ENCODE measurements at places on chromosomes 12 and 14. TPM values are rescaled to one million over a fixed set of nuclear protein-coding genes. Genes with fewer than 3 reads are reported as not detected.

GRCh38 chr14:69326611-69327010 is 66.7 kb downstream of the GALNT16 start:
- no peak for DNase-seq

GRCh38 chr12:87008785-87009384 is 752.7 kb upstream of the MGAT4C start:
- no peak for DNase-seq

GRCh38 chr14:64423987-64424386 is 35.8 kb downstream of the MTHFD1 start:
- no peak for DNase-seq

- no peak for DNase-seq
These were observed 775.7 kb downstream of the SLC6A15 start for GRCh38 chr12:84136862-84137367.

GRCh38 chr14:91059576-91060350 is 678 bp downstream of the RPS6KA5 start:
- no peak for DNase-seq

DNA sequence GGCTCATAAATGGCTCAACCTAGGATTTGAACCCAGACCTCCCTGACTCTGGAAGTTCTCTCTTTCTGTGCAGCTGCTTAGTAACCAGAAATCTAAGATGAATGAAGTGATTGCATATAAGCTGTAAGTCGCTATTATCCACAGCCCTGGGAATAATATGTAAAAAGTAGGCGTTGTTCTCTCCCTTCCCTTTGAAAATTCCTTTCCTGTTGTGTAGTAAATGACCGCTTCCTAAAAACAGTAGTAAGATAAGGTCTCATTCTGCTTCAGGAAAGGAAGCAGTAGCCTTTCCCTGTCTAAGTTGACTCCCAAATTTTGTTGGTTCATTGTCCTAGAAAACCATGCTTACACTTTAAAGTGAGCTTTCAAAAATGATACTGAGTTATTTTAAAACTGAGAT is 418.3 kb downstream of the EGLN3 start:
- DNase-seq = no peak

DNA sequence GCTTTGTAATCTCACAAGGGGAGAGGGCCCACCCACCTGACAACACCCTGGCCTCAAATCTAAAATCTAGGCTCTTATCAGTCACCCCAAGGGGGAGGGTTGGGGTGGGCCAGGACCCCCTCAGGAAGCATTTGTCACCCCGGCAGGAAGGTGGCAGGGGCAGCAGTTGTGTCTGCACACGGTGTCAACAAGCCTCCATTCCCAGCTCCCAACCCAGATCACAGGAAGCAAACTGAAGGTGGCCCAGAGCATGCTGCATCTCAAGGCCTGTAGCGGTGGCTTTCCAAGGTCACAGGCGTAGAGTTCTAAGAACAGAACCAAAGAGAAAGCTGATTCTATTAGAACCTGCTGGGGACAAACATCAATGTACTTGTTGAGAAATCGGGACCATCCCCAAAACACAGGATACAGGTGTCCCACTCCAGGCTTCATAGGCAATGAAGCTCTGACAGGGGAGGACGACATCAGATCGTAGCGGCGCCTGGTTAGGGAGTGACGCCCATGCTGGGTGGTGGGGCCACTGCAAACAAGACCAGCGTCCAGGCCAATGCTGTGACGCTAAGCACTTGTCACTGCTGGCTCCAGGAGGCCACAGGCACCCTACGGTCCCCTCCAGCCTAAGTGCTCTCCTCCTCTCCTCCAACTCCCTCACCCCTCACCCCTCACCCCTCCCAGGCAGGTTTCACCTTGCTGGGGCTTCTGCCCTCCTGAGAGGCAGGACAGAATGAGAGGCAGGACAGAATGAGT is 52.9 kb downstream of the CCDC88C start:
- DNase-seq = no peak

- DNase-seq = no peak
These were observed 103.8 kb downstream of the ARMH4 start for GRCh38 chr14:58048219-58048618.

DNA sequence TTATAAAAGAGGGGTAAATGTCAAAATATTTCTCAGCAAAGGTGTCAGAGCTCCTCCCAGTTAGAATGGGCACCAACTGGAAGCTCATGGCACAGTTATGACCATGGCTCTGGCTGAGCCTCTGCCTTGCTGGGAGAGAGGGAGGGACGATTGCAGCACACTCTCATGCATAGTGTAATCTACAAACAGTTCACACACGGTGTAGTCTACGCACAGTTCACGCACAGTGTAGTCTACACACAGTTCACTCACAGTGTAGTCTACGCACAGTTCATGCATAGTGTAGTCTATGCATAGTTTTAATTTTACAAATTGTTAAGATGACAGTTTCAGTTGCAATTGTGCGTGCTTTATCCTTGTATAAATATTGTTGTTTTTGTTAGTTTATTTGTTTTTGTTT is 1474.6 kb upstream of the TMEM132C start:
- DNase-seq = no peak

BCL2L2 gene
- total RNA-seq = 32.6 TPM

TAS2R31 gene
- 5.7 TPM for total RNA-seq

- no peak for DNase-seq
These were observed 347.9 kb downstream of the BCAT1 start for GRCh38 chr12:24600996-24601395.

- no peak for DNase-seq
These were observed 27.9 kb downstream of the PTPRR start for GRCh38 chr12:70892593-70892992.

DNA sequence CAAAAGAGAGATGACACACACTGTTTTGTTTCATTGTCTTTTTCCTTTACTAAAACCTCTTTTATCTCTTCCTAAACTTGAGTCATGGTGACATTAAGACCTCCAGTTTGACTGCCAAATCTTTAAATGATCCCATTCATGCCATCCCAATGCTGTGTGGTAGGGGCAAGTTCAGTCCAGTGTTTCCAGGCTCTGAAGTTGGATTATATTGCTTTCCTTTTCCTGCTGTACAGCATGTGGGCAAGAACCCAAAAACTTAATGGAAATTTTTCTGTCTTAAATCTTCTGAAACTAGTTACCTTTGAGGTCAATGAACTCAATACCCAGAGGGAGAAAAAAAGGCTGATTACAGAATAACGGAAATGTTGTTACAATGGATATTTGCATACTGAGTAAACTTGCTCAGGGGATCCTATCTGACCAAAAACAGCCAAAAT is 187.1 kb upstream of the FAR2 start:
- DNase-seq = no peak

PIWIL1 gene
- not detected for total RNA-seq

- no peak for DNase-seq
These were observed 51.3 kb downstream of the SH2B3 start for GRCh38 chr12:111457071-111457470.

DNA sequence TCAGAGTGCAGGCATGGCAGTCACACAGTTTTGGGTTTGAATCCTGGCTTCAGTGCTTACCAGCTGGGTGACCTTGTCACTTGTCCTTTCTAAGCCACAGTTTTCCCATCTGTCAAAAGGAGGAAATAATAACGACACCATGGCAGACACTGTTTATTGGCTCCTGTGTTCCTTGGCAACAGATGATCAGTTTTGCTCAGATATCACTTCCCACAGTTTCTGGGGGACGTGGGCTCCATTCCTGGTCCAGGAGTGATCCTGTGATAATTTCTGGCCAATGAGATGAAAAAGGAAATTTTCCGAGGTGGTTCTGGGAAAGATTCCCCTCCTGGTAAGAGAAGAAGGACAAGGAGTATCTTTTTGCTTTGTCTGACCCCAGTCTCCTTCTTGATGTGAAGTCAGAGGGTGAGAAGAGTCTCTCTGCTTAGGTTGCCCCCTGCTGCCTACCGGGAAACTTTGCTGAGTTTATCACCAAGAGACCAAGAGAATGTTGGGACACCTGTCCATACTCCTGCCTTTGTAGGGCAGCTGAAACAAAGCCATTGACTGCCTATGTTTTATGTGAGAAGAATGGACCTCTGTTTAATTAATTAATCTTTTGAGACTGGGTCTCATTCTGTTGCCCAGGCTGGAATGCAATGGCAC is 178.9 kb upstream of the NRXN3 start:
- DNase-seq = no peak

IL22 gene
- not detected for total RNA-seq

KRT85 gene
- not detected for total RNA-seq

KRT83 gene
- total RNA-seq = not detected

RHOJ gene
- not detected for total RNA-seq

CD27 gene
- not detected for total RNA-seq

- DNase-seq = peak; percentile 85
These were observed 14.2 kb downstream of the VRTN start for GRCh38 chr14:74362361-74362915.

GRCh38 chr12:78191611-78192010 is 360.9 kb downstream of the NAV3 start:
- no peak for DNase-seq

- DNase-seq = no peak
These were observed 1.5 kb downstream of the RDH5 start for GRCh38 chr12:55721601-55722213.

C3AR1 gene
- not detected for total RNA-seq

TSPAN11 gene
- total RNA-seq = 31.0 TPM

- DNase-seq = no peak
These were observed 21.8 kb downstream of the DNAL1 start for GRCh38 chr14:73666583-73666982.

- no peak for DNase-seq
These were observed 680.9 kb downstream of the TMEM121 start for GRCh38 chr14:106207316-106207715.

GRCh38 chr12:117100851-117101673 is 1.8 kb upstream of the TESC start:
- DNase-seq = peak; percentile 17

DNA sequence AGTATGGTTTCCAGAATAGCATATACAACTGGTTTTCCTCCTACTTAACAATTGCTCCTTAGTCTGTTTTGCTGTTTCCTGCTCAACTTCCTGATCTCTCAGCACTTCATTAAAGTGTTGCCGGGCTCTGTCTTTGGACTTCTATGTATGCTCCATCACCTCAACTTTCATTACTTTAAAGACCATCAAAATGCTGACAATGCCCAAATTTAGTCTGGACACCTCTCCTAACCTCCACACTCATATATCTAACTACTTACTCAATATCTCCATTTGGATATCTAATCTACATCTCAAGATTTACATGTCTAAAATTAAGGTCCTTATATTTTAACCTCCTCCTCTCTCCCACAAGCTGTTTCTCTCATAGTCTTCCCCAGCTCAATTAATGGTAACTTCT is 54.4 kb upstream of the LGR5 start:
- no peak for DNase-seq

DNA sequence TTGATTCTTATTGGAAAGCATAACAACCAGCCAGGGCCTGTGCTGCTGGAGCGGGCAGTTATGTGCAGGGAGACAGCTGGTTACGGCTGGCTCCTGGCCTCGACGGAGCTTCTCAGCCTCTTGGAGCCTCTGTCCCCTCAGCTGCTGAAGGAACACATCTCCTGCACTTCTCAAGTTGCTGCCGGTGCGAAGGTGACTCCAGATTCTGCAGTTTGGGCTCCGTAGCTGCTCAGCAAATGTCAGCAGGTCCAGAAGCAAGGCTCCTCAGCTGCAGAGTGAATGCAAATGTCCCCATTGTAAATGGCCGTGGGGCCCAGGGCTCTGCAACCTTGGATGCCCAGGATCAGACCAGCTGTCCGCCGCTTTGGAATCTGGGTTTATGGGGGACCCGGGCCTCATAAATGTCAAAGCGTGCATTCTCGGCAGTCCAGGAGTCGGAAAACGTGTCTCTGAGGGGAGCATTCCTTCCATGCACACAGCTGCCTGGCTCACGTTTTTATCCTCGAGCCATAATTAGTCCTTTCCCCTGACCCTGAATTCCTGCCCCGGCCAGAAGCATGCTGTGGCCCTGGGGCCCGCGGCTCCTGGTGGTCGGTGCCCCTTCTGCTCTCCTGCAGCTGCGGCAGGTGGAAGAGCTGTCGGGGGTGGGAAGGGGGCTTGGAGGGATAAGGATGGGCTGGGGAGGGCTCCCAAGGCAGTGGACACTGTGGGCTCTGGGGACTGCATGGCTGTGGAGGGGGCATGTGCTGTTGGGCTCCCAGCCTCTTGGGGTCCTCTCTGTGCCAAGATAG is 106.0 kb downstream of the KIF26A start:
- no peak for DNase-seq

GRCh38 chr12:120358412-120359100 is 10.4 kb downstream of the MSI1 start:
- no peak for DNase-seq

GRCh38 chr14:85087201-85087600 is 442.7 kb upstream of the FLRT2 start:
- no peak for DNase-seq

- no peak for DNase-seq
These were observed 478.4 kb downstream of the RAD51B start for GRCh38 chr14:68297876-68298468.

GRCh38 chr14:34465069-34465859 is 3.2 kb upstream of the SPTSSA start:
- no peak for DNase-seq

GRCh38 chr14:59267046-59267445 is 78.6 kb downstream of the DAAM1 start:
- no peak for DNase-seq

- DNase-seq = no peak
These were observed 20.6 kb downstream of the ARMH4 start for GRCh38 chr14:58131386-58131785.

- no peak for DNase-seq
These were observed 49.4 kb downstream of the ZDHHC17 start for GRCh38 chr12:76813265-76813664.

DNA sequence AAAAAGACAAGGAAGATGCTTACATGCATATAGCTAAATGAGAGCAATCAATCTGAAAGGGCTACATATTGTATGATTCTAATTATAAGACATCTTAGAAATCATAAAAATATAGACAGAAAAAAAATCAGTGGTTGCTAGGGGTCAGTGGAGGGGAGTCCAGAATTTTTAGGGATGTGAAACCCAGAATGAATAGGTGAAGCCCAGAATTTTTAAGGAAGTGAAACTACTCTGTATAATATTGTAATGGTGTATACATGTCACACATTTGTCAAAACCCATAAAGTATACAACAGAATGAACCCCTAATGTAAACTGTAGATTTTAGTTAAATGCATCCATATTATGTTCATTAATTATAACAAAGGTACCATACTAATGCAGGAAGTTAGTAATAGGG is 713.2 kb downstream of the FLRT2 start:
- DNase-seq = no peak

DNA sequence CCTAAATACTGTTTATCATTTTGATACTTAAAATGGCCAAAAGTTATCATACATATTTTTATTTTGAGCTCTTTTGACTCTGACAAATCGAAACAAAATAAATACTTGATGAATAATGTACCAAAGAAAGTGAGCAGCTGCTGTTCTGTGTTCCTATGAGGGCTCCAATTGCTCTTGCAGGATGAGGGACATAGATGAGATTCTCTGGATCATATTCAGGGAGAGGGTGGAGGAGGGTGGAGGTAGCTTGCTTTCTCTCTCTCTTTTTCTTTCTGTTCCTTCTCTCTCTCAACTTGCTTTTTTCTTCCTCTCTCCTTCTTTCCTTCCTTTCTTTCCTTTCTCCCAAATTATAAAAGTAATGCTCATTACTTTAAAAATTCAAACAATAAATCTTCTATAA is 8.9 kb upstream of the MYH7 start:
- DNase-seq = no peak

HOTAIR gene
- total RNA-seq = not detected

C12orf54 gene
- not detected for total RNA-seq

Measured in glutamatergic neuron (in vitro differentiated cells).